ENCODE measurements at places on chromosomes 11 and 22.

- DNase-seq, result no peak
Measured at GRCh38 chr22:33691057-33691630, 229.1 kb downstream of the LARGE1 start.

GRCh38 chr11:396511-396947, 2.5 kb downstream of the PKP3 start:
- DNase-seq, result no peak

DNA sequence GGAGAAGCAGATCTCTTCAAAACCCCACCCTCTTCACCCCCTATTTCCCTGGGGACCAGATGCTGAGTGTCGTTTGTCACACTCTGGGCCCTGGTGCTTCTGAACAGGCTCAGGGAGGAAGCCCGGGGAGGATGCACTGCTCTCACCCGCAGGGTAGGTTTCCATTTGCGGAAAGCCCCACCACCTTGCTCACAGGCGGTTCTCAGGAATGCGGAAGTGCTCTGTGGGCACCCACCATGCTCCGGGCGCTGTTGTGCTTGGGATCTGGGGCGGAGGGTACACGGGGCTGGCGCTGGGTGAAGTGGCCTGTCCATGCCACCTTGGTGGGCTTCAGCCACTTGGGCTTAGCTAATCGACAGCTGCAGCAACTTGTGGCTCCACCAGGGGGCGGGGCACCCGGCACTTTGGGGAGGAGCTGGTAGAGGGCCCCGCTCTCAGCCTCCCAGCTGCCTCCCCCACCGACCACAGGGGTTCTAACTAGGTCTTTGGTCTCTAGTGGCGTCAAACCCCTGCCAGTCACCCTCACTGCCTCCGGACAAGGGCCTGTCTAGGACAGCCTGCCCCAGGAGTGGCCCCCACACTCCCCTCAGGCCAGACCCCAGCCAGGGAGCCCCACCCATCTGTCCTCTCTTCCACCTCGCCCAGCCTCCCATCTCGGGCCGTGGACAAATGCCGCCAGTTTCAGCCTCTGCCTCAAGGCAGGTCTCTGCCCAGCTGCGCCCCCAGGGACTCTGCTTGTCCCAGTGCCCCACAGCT, 7.4 kb downstream of the NDUFV1 start:
- peak; percentile 74 for DNase-seq

- no peak for DNase-seq
Measured at GRCh38 chr11:61345954-61346843, 13.2 kb downstream of the TKFC start.

DNA sequence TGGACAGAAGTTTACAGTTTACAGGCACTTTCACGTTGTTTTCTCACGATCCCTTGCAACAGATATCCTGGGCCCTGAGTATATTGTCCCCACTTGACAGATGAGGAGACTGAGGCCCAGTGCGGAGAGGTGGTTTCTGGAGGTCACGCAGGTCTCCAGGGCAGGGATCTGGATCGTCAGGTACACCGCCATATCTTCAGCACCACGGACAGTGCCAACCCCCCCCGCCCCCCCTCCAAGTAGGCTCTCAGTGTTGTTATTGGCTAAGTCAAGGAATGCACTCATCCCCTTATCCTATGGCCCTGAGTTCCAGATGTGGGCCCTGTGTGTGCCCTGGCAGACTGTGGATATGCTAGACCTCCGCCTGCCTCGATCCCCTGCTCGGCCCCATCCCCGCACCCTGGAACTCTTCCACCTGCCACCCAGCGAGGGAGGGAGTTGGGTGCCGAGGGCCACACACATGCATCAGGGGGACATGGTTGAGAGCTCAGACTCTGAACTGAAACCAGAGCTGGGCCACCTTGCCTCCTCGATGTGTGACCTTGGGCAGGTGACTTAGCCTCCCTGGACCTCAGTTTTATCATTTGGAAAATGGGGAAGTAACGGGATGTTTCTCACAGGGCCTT, 37.5 kb downstream of the MPPED1 start:
- no peak for DNase-seq

Data from stimulated activated CD8-positive, alpha-beta memory T cell treated with anti-CD3 and anti-CD28 coated beads, Interleukin-2, amount 100 ng/mL, for 1 hour (primary cell).